Activated B cell treated with CpG ODN at 0.5 μM for 24 hours (primary cell): ENCODE measurements at places on chromosomes 2 and 18. TPM values are rescaled to one million over a fixed set of nuclear protein-coding genes. Genes with fewer than 3 reads are reported as not detected.

- H3K4me3 ChIP-seq = no peak overlapping the region
Measured at GRCh38 chr2:28096421-28096820, 205.9 kb downstream of the BABAM2 start.

DNA sequence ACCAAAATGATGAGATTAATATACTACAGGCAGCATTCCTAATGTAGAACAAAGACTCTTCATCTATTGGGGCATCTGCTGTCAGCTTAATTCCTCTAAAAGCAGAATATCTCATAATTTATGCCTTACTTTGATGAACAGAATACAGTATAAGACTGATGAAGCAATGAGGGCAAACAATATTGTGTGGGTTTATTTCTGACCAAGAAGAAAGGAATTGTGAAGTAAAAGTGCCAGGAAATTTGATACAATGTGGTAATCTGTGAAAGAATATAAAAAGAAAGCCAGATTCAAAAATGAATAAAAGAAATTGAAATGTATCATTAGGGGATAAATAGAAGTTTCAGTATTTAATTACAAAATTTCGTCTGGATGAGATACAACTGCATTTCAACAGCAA is 78.8 kb upstream of the TTC21B start:
- no peak overlapping the region for H3K4me3 ChIP-seq
- H3K4me1 ChIP-seq = no peaks in the 10 kb centered on the region
- no peaks in the 10 kb centered on the region for H3K36me3 ChIP-seq
- DNase-seq = no peak

GRCh38 chr2:206154197-206154596 is 5.0 kb downstream of the NDUFS1 start:
- peaks cover 25% of the 10 kb centered on the region for H3K4me1 ChIP-seq
- H3K36me3 ChIP-seq = peaks cover 37% of the 10 kb centered on the region
- no peak overlapping the region for H3K4me3 ChIP-seq
- H3K27ac ChIP-seq = no peak overlapping the region
- no peak for DNase-seq

DNA sequence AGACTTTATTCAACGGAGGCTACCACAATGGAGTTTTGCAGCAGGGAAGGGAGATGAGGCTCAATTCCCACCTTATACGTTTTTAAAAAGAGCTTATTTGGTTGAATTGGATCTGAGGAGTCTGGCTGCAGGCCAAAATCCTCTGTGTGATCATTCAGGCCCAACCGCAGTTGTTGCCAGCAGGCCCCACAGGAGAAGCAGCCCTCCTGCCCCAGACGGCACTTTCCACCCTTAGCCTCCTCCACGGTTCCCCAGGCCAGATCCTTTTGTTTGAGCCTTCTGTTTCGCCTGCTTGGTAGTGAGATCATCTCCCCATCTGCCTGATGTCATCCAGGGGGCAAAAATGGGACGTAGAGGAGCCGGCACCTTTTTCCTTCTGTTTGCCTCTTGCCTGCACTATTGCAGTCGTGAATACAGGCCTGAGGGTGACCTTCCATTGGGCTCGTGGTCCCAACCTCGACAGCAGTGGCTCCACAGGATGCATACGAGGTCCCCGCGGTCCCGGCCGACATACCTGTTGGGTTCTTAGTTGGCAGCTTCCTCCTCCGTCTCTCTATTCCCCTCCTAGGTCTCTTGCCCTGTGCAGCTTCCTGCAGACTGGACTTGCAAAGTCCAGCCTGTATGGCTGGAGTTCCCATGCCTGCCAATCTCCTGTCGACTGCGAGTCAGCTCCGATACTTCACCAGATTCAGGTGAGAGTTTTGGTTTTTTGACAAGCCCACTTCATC is 9.3 kb upstream of the GPR35 start:
- DNase-seq = peak; percentile 4
- no peak overlapping the region for H3K4me3 ChIP-seq
- H3K4me1 ChIP-seq = peaks cover 3% of the 10 kb centered on the region

GRCh38 chr2:157304811-157305722 is 20.6 kb downstream of the ERMN start:
- H3K27ac ChIP-seq = no peak overlapping the region
- H3K4me1 ChIP-seq = peaks cover 6% of the 10 kb centered on the region
- no peak overlapping the region for H3K4me3 ChIP-seq
- H3K27me3 ChIP-seq = peaks cover 7% of the 10 kb centered on the region

GRCh38 chr2:110115291-110116032 is at the start of gene MALL:
MALL (minus strand) TSS chr2:110115822; CDS start chr2:110115792, 30 bp downstream.
- H3K4me3 ChIP-seq = no peak within 1 kb of the TSS
- H3K4me1 ChIP-seq = no peaks in the 10 kb centered on the region
- peaks cover 42% of the 10 kb centered on the region for H3K27me3 ChIP-seq
- H3K36me3 ChIP-seq = no peaks in the 10 kb centered on the region

DNA sequence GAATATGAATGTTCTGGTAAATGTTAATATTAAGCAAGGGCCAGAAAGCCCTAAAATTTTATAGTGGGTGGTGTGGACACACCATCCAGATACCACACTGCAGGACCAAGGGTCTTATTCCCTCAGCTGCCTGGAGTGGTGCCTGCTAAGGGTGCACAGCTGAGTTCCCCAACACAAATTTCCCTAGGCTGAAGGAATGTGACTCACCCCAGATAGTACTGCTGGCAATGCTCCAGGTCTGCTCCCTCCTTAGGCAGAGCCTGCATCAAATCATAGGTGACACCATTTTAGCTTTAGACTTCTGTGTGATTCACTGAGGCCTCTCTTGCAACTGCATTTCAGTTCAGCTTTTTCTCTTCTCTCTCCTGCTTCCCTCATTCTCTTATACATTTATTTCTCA is 321.1 kb downstream of the SATB2 start:
- H3K27me3 ChIP-seq = no peaks in the 10 kb centered on the region
- no peak overlapping the region for H3K27ac ChIP-seq
- no peak overlapping the region for H3K4me3 ChIP-seq

DNA sequence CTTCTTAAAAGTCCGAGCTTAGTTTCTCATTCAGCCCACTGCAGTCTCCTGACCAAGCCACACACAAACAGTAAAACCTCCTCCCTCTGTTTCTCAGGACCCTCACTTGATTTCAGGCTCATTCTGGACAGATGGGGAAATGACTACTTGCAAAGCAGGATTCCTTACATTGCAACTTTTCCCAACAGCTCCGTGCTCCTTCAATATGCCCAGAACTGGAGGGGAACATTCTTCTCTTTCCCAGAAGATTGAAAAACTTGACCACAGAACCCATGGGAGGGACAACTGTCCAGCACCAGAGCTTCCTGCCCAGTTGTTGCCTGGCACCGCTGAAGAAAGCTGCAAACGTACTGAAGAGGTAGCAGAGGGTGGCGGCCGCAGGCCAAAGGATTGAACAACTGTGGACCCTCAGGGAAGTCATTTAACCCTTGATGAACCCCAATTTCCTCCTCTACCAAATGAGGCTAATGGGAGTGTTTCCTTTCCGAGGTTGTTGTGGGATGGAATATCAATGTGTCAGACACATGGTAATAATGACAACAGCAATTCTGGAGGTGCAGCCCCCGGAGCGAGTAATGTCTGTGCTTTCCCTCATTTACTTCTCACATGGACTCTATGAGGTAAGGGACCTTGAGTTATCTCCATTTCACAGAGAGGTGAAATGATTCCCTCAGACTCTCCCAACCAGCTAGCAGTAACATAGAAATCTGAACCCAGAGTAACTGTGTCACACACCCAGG is 25.0 kb downstream of the BCL11A start:
- no peak overlapping the region for H3K4me3 ChIP-seq
- DNase-seq = no peak
- H3K36me3 ChIP-seq = peaks cover 77% of the 10 kb centered on the region
- H3K27me3 ChIP-seq = no peaks in the 10 kb centered on the region

- H3K36me3 ChIP-seq = peaks cover 33% of the 10 kb centered on the region
- no peak for DNase-seq
- peaks cover 47% of the 10 kb centered on the region for H3K4me1 ChIP-seq
- H3K4me3 ChIP-seq = peak overlapping the region; percentile 96
- H3K27me3 ChIP-seq = peaks cover 24% of the 10 kb centered on the region
- H3K27ac ChIP-seq = peak overlapping the region; percentile 100
Measured at GRCh38 chr2:74507926-74508520, 528 bp upstream of the PCGF1 start.

- peaks cover 23% of the 10 kb centered on the region for H3K4me1 ChIP-seq
- H3K4me3 ChIP-seq = no peak overlapping the region
- H3K27me3 ChIP-seq = no peaks in the 10 kb centered on the region
- no peak overlapping the region for H3K27ac ChIP-seq
Measured at GRCh38 chr2:169108099-169108884, 38.9 kb downstream of the DHRS9 start.

DNA sequence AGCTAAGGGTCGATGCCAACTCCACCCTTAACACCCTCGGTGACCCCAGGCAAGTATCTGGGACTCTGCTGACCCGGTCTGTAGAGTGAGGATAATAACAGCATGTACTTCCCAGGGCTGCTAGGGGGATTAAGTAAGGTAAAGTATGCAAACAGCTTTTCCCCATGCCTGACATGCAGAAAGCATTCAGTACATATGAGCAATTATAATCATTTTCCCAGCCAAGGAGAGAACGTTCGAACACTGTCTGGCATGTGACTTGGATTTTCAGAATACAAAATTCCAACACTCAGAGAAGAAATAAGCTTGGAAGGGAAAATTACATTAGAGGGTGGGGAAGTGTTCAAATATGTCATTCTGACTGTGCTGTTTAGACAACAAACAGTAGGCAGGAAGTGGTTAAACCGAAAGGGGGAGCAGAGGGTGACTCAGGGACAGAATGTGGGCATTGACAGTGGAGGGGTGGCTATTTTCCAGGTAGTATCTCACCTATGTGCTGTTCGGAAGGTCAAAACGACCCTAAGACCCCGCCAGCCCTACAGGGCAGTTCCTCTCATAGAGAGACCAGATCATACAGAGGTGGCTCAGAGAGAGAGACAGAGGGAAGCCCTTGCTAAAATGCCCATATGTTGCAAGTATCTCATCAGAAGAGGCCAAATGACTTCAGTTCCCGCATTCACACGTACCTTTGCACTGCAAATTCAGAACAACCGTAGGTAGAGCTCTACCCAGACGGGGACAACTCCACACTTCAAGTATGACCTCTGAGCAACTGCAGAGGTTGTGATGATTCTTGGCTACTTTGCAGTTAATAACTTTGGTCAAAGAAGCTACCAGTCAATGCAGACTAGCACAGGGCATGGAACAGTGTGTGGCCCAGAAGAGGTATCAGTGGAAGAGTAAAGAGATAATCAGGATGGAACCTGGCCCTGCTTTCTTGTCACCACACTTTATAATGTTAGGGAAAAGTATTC is 14.8 kb downstream of the ASPRV1 start:
- no peak overlapping the region for H3K4me3 ChIP-seq
- H3K27me3 ChIP-seq = peaks cover 2% of the 10 kb centered on the region
- DNase-seq = no peak
- peaks cover 17% of the 10 kb centered on the region for H3K36me3 ChIP-seq

DNA sequence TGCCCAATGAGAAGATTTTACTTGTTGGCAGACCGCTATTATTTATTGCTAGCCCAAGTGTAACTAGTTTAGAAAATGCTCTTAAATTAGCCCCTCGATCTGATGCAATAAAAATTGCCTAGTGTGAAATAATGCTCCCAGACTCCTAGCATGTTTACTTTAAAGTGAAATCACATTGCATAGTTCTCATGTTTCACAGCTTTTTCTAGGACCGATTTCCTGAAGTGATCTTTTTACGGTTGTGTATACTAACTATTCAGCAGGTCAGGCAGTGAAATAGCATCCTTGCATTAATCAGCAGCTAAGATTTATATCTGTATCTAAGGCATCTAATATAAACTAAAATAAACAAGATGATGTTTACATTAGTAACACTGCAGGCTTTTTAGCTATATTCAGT is 52.4 kb downstream of the PMS1 start:
- H3K4me1 ChIP-seq = peaks cover 11% of the 10 kb centered on the region
- no peaks in the 10 kb centered on the region for H3K27me3 ChIP-seq
- H3K36me3 ChIP-seq = peaks cover 24% of the 10 kb centered on the region
- no peak for DNase-seq
- H3K27ac ChIP-seq = no peak overlapping the region
- H3K4me3 ChIP-seq = no peak overlapping the region

DNA sequence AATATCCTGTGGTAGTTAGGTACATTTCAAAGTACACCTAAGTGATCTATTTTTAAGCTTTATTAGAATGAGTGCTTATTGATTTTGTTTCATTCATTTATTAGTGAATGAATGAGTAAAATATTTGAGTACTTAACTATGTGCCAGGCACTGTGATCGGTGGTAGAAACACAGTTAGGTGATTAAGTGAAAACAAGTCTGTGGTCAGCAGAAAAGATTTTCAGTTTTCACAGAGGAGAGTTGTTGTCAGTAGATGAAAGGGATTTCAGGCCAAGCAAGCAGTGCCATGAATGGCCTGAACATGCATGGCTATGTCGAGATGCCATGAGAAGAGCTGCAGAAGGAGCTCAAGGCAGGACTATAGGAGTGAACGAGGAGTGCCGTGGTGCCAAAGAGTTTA is 85.9 kb downstream of the SPTBN1 start:
- no peaks in the 10 kb centered on the region for H3K36me3 ChIP-seq
- no peak for DNase-seq
- peaks cover 10% of the 10 kb centered on the region for H3K4me1 ChIP-seq
- no peak overlapping the region for H3K4me3 ChIP-seq

- no peak for DNase-seq
- H3K36me3 ChIP-seq = no peaks in the 10 kb centered on the region
- no peaks in the 10 kb centered on the region for H3K4me1 ChIP-seq
Measured at GRCh38 chr18:45335282-45336043, 279.8 kb upstream of the SLC14A2 start.

DNA sequence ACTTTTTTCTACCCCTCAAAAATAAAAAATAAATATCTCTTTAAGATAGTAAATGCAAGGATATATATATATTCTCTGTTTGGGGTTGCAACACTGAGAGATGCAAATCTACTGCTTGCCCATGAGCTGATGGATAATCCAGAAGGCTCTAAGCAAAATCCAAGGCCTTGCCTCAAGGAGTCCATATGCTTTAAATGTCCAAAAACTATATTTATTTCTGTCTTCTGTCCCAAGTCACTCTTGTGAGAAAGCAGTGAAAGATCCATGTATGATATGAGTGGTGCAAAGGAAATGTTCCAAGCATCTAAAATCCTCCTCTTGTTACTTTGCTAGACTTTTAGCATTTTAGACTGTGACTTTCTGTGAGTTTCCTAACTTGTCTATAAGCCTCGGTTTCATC is 92.9 kb upstream of the RNF152 start:
- H3K36me3 ChIP-seq = no peaks in the 10 kb centered on the region
- no peak for DNase-seq
- no peak overlapping the region for H3K27ac ChIP-seq
- H3K4me1 ChIP-seq = no peaks in the 10 kb centered on the region
- no peak overlapping the region for H3K4me3 ChIP-seq

IL1R1 gene
- not detected in 2 replicates for total RNA-seq

DNER gene
- total RNA-seq = not detected in 2 replicates

ADAM23 gene
- total RNA-seq = 0.86 and 1.5 TPM in 2 replicates

GPR75 gene
- 5.7 and 6.3 TPM in 2 replicates for total RNA-seq

SERPINB13 gene
- not detected in 2 replicates for total RNA-seq

IGFBP5 gene
- total RNA-seq = not detected in 2 replicates

CPLX4 gene
- total RNA-seq = not detected in 2 replicates

RTP5 gene
- 0.12 TPM in 1 of 2 replicates, not detected in the other for total RNA-seq

ABCG8 gene
- not detected in 2 replicates for total RNA-seq

ARHGAP25 gene
- 324 and 336 TPM in 2 replicates for total RNA-seq
